Common myeloid progenitor, CD34-positive (primary cell): ENCODE measurements at places on chromosomes 3 and 15.

- H3K27me3 ChIP-seq: peaks cover 3% of the 10 kb centered on the region
- H3K36me3 ChIP-seq: no peaks in the 10 kb centered on the region
- H3K4me3 ChIP-seq: no peak overlapping the region
- H3K27ac ChIP-seq: no peak overlapping the region
- H3K4me1 ChIP-seq: no peaks in the 10 kb centered on the region
- DNase-seq: no peak
Observed at GRCh38 chr15:101597360-101597928, 54.7 kb downstream of the TM2D3 start.

DNA sequence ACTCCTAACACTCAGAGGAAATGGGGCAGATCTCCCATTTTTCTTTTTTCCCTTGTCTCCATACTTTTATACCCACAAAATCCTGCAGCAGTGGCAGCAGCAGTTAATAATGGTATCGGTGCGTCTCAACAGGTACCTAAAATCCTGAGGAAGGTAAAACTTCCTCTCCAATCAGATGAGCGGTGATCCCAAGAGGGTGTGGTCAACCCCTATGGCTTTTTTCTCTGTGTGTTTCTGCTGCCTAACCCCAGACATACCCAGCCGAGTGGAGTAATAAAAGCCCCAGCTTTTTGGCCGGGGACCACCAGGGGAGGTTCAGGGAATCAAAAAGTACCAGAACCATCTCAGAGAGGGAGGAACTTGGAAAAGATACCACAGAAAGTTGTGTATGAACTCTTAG is 9.1 kb downstream of the GK5 start:
- no peak overlapping the region for H3K27ac ChIP-seq
- no peaks in the 10 kb centered on the region for H3K27me3 ChIP-seq
- H3K4me3 ChIP-seq: no peak overlapping the region
- H3K36me3 ChIP-seq: peaks cover 12% of the 10 kb centered on the region

- DNase-seq: no peak
- no peaks in the 10 kb centered on the region for H3K27me3 ChIP-seq
- H3K27ac ChIP-seq: no peak overlapping the region
- H3K4me3 ChIP-seq: no peak overlapping the region
- H3K36me3 ChIP-seq: no peaks in the 10 kb centered on the region
Observed at GRCh38 chr3:36250191-36250590, 130.1 kb upstream of the STAC start.

DNA sequence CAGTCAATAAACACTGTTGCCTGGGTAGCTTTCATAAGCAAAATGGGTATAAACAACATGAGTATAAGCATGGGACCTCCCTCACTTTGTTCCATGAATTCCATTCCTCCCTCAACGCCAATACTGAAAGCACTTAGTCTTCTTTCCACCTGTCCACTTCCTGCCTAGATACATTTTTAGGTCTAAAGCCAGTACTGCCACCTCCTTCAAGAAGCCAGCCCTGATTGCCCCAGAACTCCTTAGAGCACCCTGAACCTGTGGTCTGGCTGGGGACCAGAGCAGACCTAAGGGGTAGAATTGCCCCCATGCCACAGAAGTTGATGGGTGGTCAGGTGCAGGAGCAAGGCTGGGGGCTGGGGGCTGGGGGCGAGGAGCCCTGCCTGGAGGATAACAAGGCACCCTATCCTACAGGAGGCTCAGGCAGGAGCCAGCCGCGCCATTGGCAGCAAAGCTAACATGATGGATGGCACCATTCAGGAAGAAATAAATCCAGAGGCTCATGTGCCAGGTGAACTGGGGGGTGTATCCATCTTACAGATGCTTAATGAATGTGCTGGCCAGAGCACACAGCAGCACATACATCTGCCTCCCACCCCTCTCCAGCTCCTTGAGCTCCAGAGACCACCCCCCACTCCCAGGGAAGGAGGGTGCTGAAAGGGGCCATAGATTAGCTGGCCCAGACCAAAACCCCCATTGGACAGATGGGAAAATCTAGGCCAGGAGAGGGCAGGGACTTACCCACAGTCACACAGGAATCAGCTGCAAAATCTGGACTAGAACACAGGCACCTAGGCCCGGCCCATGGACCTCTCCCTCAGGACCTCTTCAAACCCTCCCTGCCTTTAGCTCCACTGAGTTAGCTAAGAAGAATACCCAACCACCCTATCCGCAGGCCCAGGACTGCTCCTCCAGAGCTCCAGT is 113.8 kb upstream of the LINGO1 start:
- H3K4me3 ChIP-seq: no peak overlapping the region
- H3K4me1 ChIP-seq: no peaks in the 10 kb centered on the region
- DNase-seq: no peak
- H3K36me3 ChIP-seq: no peaks in the 10 kb centered on the region

DNA sequence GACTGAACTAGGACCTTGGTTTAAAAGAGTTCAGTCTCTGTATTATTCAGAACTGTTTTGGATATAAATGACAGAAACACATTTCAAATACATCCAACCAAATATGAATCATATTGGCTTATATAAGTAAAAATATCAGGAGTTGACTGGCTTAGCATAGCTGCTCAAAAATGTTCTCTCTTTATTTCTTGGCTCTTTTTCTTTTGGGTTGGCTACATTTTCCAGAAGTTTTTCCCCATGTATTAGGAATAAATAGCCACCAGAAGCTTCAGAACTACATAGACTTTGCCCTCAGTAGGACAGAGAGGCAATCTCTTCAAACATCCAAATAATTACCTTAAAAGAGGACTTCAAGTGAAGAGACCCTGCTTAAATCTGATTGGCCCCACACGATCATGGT is 32.7 kb downstream of the KCNMB2 start:
- H3K36me3 ChIP-seq: no peaks in the 10 kb centered on the region
- H3K4me1 ChIP-seq: no peaks in the 10 kb centered on the region
- no peak overlapping the region for H3K27ac ChIP-seq
- no peak overlapping the region for H3K4me3 ChIP-seq
- H3K27me3 ChIP-seq: no peaks in the 10 kb centered on the region
